Neuronal stem cell (in vitro differentiated cells): ENCODE measurements at places on chromosomes 7 and 10.

- DNase-seq = no peak
Measured at GRCh38 chr7:17392846-17393245, 94.4 kb downstream of the AHR start.

GRCh38 chr7:21086688-21087087, 300.0 kb upstream of the SP8 start:
- no peak for DNase-seq

- no peak for DNase-seq
Measured at GRCh38 chr7:94600267-94600666, 55.7 kb downstream of the SGCE start.

DNA sequence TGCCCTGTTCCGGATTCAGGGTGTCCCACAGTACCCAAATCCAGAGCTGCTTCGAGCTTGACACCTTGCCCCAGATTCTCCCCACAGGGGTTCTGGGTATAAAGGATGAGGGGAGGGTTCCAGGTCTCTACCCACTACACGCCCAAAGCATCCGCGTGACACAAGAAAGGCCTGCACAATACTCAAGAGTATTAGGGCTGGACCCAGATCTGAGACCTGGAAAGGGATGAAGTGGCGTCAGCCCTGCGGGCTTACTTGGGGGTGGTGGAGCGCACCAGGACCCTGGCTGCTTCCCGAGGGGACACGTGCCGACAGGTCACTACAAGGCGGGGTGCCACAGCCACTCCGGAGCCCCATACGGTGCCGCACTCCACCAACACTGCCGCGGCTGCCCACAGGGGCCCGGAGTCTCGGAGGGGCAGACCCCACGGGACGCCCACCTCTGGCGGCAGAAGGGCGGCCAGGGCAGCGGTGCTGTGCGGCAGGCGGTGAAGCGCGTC, 1.3 kb downstream of the TYSND1 start:
- DNase-seq = no peak

DNA sequence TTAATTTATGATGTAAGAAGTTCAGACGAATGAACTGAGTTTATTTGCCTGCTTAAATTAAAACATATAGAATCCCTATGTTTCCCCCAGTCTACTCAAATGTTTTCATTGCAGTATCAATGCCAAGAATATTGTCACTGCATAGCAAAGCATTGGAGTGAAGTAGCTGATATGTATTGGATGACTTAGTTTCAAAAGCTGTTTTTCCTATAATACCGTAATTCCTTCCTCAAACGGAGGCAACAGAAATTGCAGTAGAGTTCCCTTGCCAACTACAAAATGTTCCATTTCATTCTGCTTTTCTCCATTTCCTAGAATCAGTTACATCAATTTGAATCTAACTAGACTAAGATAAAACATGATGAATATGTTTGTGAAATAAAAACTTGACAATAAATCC, 174.1 kb downstream of the CNTNAP2 start:
- DNase-seq = no peak

DNA sequence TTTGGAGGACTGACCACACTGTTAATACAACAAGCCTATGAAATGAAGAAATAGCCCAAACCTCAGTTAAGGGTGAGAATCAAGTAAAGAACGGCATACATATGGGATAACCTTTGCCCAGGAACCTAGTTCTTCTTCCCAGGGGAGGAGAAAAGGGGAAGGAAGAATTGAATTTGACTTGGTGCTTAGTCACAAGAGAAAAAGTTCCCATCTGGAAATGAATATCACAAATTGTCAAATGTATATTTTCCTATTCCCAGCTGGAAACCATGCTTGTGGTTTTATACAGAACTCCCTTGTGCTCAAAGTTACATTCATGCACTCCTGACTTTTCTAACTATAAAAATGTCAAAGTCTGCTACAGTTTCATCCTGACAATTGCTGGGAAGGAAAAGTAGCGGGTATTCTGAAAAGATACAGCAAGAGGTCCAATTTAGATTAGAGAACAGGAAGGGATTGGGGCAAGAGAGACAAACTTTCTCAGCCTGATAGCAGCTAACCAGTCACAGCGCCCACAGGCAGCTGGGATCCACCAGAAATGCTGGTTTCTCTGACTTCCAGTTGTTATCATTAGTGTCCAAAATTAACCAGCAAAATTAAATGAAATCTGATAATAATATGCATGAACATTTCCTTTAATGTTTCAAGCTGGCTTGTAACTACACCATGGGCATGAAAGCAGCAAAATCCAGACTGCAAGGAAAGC, 18.6 kb upstream of the GSAP start:
- no peak for DNase-seq

GRCh38 chr10:28679581-28680357, 2.4 kb downstream of the BAMBI start:
- no peak for DNase-seq

GRCh38 chr7:44988701-44989100, 9.9 kb upstream of the MYO1G start:
- no peak for DNase-seq

GRCh38 chr10:9709849-9710248, 1307.8 kb upstream of the CELF2 start:
- no peak for DNase-seq
